HT-29 (cell line): ENCODE measurements at places on chromosomes 6 and 20. TPM values are rescaled to one million over a fixed set of nuclear protein-coding genes. Genes with fewer than 3 reads are reported as not detected.

BPIFB2 gene
- total RNA-seq = not detected in 2 replicates

GLO1 gene
- 65.1 and 65.2 TPM in 2 replicates for total RNA-seq

DPPA5 gene
- total RNA-seq = not detected in 2 replicates

SLC13A3 gene
- total RNA-seq = not detected in 2 replicates

HCK gene
- total RNA-seq = not detected in 2 replicates

CRIP3 gene
- not detected in 2 replicates for total RNA-seq
